Stimulated activated naive CD4-positive, alpha-beta T cell (primary cell): ENCODE measurements at places on chromosomes 2 and 18.

GRCh38 chr2:50469784-50470183 is 562.1 kb downstream of the NRXN1 start:
- DNase-seq: no peak

DNA sequence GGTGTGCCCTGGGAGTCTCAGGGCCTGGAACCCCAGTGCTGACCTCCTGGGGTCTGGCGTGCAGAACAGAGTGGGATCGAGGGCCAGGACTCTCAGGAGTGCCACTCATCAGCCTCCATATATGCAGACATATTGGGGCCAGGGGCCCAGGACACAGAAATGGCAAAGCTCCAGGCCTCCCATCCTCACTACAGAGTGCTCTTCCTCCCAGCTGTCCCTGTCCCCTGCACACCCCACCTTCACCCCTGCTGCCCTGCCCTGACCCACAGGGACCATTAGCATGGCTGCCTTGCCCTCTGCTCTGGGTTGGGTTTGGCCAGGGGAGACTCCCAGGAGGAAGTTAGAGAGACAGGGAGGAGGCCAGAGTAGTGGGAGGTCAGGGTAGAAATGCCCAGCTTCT is 2.8 kb downstream of the TEX51 start:
- DNase-seq: no peak

DNA sequence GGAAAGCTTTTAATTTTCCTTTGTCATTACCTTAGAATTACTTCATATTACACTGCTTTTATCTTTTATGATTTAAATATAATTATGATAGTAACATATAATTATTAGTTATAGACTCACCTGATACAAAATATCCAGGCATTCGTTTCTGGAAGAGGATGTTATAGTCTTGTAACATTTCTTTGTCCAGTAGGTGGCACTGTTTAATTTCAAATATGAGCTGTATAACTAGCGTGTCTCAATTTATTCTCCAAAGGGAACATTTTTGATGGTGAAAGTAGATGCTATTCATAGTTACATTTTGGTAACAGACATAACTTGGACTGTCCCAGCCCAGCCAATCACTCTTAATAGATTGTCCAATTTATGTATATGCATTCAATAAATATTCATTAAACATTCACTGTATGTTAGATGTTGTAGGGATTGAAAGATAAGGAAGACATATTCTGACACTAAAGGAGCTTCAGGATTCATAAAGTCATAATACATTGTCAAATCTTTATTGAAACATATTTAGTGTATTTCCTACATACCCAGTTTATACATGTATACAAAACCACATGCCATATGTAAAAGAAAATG is 19.2 kb downstream of the DAW1 start:
- DNase-seq: no peak

DNA sequence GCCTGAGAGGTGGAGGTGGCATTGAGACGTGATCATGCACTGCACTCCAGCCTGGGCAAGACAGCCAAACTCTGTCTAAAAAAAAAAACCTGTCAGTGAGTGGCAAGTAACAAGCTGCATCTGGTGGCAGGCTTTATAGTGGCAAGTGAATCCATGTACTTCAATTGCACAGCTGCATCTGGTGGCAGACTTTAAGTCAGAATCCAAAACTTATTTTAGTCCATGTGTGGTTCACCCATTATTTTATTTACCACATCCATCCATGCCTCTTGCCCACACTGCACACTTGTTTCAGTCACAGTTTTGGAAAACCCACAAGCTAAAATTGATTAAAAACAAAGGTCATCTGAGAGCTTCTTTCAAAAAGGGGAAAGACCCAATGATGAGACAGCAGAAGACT is 1636.4 kb upstream of the NXPH2 start:
- DNase-seq: no peak

DNA sequence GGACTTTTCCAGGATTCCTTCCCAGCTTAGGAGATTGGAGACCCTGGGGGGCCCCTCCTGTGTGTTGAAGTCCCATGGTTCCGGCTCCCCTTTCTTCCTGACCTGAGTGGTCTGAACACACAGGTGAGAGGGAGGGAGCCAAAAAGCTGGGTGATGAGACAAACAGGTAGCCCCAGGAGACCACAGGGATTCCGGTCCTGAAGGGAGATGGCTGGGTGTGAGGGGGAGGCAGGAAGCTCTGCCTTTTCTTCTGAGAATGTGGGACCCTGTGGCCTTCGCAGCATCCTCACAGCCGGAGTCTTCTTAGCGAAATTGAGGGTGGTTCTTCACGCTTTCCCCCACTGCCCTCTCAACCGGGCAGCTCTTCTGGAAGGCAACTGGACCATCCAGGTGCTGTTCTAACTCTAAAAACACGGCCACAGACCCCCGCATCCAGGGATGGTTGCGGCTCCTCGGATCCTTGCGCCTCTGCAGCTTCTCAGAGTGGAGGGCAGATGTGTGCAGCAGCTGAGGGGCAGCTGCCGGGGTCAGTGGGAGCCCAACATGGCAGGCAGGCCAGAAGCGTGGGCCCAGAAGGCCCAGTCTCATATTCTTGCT is 4.4 kb downstream of the SLC66A3 start:
- DNase-seq: no peak

DNA sequence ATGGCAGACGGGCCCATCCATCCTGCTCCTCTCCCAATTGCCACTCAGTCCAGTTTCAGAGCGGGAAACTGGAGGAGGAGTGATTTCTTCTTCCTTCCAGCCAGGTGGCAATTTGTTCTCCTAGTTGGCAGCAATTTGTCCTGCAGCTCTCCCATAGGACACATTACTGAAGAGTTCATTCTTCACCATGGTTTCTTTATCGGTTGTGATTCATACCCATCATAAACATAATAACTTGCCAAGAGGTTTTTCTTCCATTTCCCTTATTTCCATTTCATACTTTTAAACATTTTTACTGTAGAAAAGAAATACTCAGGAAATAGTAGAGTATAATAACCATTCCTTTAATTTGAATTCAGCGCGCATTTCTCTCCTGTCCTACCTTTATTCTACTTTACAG is 377.9 kb upstream of the RAB12 start:
- no peak for DNase-seq

DNA sequence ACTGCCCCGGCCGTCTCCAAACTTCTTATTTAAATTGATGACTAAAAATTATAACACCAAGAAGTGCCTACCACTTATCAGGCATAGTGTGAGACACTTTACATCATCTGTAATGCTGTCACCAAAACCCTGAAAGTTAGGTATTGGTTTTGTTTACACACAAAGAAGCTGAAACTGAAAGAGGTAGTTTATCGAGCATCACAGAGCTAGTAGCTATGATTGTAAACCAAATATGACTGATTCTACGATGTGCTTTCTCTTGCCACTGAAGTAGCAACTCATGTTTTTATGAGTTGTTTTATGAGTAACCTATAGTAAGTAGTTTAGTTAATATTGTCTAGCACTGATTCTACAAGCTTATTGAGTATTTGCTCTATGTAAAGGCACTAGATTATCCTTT is 31.5 kb downstream of the DYNC1I2 start:
- no peak for DNase-seq

- DNase-seq: no peak
These were observed 40.9 kb downstream of the TCF4 start for GRCh38 chr18:55546851-55547704.

DNA sequence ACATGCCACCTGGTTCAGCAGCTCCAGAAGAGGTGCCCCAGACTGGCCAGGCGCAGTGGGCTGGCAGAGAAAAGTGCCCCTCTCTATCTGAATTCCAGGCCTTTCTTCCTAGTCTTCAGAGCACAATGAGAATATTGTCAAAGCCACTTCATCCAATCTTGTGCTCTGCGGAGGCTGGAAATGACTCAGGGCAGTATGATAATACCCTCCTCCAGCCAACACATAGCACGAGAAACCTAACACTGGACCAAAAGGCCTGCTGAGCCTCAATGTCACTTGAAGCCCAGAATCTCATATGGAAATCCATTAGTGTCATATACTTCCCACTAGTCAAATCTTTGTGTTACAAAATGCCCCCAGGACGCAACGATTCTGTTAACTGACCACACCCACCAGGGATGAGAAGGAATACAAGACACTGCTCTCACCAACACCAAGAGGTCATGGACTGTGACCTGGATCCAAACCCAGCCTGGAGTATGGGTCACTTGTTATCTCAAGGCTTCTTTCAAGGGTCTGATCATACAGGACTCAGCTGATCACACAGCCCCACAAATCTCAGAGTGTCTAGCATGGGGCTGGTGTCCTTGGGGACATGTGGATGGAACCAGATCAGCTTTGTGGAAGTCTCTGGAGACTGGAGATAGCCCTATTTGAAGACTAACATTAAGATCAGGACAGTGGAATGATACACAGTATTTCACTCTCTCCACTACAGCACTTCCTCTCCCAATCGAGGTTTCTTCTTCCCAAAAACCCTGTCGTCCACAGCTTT is 10.1 kb downstream of the KIF3C start:
- no peak for DNase-seq

DNA sequence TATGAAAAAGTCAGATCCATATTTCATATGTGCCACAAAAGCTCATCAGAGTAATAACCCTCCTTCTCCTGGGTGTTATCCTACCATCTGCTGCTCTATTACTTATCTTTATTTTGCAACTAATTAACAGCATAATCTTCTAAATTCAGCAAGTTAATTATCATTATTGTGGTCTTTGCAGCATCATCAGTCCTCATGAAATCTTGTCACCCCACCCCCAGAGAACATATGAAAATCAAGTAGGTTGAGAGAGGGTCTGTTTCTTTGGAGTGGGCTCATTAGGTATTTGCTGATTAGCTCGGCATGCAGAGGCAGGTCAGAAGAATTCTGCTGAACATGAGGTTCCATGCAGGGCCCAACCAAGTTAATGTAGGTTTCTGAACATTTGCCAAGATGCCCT is 64.8 kb downstream of the ATF2 start:
- DNase-seq: no peak
